ENCODE measurements at places on chromosomes 2 and 18.

- peak; percentile 20 for DNase-seq
Observed at GRCh38 chr2:67599561-67599960, 202.4 kb downstream of the ETAA1 start.

GRCh38 chr2:235286622-235287374, 207.0 kb upstream of the AGAP1 start:
- DNase-seq, result peak; percentile 90

DNA sequence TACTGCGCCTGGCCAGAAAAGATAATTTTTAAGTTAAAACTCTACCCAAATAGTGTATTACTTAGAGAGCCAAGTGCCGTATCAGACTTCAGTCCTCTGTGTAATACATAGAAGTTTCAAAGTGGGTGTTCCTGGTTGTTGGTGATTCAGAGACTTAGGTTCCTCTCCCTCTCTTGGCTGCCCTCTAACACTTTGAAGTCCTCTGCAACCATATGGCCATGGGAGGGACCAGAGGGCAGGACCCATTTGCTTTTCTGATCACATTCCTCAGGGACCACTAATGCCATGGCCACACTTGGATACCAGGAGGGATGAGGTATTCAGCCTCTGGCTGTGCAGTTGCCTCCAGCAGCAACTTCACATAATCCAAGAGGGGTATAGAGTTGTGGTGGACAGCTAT, 131.5 kb downstream of the CAPN13 start:
- no peak for DNase-seq

DNA sequence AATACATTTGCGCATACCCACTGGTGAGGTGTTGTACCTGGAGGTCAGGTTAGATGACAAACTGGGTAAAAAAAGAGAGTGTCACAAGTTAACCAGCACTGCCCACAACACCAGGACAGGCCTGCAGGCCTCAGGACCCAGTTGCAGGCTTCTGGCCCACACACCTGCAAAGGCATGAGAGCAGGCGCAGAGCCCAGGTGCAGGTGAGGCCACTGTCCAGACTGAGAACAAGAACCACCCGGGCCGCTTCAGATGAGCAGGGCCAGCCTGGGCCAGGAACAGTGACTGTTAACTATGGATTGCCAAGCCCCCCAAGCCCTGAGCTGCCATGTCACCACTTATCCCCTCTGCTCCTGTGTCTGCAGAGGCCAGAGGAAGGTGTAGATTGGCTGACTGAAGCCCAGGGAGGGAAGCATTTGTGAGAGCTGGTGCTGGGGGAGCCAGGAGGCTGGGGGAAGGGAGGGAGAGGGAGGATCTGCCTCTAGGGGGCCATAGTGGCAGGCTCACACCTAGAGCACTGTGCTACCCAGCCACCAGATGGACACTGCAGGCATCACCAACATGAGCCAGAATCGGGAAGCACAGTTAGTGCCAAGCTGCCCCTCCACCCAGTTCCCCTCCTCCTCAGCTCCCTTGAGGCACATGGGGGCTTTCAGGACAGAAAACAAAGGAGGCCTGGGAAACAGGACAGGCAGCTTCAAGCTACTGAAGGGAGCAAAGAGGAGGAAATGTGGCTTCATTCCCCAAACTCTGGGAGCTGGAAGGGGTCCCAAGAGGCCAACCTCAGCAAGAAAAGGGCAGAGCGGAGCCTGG, 35.4 kb downstream of the SFXN5 start:
- DNase-seq, result no peak

DNA sequence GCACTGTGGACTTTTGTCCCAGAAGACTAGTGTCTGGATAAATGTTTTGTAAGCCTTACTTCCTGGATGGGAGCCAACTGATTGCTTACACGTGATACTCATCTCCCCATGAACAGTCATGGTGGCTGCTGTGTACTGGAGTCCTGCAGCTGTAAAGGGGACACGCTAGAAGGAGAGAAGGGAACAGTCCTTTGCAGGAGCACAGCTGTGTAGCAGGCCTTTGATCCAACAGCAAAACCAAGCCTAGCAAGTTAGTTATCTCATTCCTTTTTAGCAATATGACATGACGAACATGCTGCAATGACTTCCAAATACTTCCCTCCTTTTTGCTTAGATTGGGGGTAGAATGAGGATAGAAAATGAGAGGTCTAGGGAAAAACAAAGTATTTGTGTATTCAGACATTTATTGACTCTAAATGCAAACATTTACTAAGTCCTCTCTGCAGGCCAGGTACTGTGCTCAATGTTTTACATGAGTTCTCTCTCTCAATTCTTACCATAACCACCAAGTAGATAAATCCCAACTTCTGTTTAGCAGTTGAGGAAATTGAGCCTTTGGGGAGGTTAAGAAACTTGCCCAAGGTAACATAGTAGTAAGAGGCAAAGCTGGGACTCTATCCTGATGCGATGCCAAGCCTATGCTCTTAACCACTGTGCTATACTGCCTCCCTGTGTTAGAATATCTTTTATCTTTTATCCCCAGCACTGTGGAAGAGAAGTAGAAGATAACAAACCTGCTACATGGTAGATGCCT, 55.4 kb upstream of the CD28 start:
- peak; percentile 57 for DNase-seq

DNA sequence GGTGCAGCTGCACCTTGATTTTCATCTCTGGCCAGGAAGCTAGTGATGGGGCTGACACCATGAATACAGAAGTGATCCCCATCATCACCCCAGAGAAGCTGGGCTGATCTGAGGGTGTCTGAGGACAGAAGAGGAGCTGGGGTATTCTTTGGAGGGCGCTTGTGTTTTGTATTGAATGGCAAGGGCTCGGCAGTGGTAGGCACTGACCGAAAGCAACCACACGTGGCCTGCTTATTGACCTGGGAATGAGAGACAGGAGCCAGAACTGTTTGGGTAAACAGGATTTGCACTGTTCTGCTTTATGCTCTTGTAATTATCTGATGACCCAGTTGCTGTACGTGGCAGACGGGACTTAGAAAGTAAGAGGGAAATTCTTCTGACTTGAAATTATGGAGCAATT, 62.6 kb upstream of the RPL31 start:
- no peak for DNase-seq

DNA sequence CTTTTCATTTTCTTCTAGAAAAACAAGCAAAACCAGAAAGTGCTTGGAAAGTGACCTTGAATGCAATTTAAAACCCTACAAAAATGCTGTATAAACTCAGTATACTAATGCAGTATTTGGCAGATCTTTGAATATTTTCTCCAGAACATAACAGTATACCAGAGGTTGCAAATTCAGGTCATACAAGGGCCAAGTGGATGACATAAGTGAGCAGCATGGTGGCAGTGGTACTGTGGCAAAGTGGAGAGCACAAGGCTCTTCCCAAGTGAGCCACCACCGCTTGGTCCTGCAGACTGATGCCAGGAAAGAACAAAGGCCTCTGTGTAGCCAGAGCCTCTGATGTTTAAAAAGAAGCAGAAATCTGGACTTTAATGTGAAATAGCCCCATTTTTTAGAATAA, 33.1 kb downstream of the METTL4 start:
- no peak for DNase-seq

- DNase-seq, result no peak
Observed at GRCh38 chr2:161761160-161761559, 136.9 kb downstream of the SLC4A10 start.

- no peak for DNase-seq
Observed at GRCh38 chr2:127037476-127037875, 69.5 kb downstream of the BIN1 start.

GRCh38 chr2:71492112-71492511, 38.8 kb downstream of the DYSF start:
- no peak for DNase-seq

GRCh38 chr2:37897511-37897910, 27.6 kb upstream of the RMDN2 start:
- no peak for DNase-seq

GRCh38 chr18:46239549-46239948, 135.4 kb downstream of the HAUS1 start:
- DNase-seq, result no peak

GRCh38 chr2:231563378-231563961, 29.2 kb upstream of the TEX44 start:
- peak; percentile 28 for DNase-seq

- DNase-seq, result no peak
Observed at GRCh38 chr2:119405151-119405550, 26.5 kb upstream of the TMEM37 start.

- DNase-seq, result no peak
Observed at GRCh38 chr2:161625314-161625919, 1.2 kb downstream of the SLC4A10 start.

DNA sequence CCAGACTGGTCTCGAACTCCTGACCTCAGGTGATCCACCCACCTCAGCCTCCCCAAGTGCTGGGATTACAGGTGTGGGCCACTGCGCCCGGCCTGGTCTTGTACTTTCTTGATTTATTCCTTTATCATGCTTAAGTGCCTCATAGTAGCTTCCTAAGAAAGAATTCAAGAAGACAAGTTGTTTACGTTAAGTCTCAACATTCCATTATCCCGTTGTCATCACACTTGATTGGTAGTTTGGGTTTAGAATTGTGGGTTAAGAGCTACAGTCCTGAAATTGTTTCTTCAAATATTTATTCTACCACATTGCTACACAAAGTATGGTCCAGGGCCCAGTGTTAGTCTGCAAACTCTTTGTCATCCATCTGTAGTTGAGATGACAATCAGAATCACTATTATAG, 194.0 kb downstream of the VWC2L start:
- peak; percentile 79 for DNase-seq

- no peak for DNase-seq
Observed at GRCh38 chr2:30448308-30448707, 1.3 kb downstream of the LCLAT1 start.

- DNase-seq, result no peak
Observed at GRCh38 chr2:22055784-22056620, 932.2 kb downstream of the TDRD15 start.
